ENCODE measurements at places on chromosomes 7 and 10.
A peak's percentile ranks its signal among the peaks of the same experiment; 100 is the strongest.

- no peak for DNase-seq
These were observed 56.3 kb upstream of the ZEB1 start for GRCh38 chr10:31262672-31263071.

DNA sequence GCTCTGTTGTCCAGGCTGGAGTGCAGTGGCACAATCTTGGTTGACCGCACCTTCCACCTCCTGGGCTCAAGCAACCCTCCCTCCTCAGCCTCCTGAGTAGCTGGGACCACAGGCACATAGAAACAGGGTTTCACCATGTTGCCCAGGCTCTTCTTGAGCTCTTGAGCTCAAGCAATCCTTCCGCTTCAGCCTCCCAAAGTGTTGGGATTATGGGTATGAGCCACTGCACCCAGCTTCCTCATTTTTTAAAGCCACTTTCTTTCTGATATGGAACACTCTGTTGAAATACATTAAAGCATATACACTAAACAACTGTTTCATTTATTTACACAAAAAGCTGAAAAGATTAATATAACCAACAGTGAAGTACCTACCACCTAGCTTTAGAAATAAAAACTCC, 117.2 kb downstream of the CLEC2L start:
- DNase-seq, result no peak

- DNase-seq, result no peak
These were observed 80.5 kb upstream of the PPIF start for GRCh38 chr10:79266543-79267312.

DNA sequence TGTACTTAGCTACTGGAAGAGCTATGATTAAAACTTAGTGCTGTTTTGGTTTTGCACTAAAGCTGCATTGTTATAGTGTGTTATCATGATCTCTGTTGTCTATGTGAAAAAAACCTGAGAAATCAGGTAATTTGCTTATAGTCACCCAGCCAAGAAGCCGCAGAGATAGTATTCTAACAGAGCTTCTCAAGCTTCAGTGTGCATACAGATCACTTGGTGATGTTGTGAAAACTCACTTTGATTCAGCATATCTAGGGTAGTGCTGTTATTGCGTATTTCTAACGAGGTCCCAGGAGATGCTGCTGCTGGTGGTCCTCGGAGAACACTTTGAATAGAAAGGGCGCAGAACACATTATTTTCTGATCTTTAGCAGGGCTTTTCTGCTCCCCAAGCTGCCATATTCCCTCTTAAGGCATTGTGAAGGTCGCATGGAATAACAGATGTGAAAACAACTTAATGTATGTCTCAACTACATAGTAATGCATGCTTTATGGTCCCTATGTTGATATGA, 68.4 kb upstream of the PDCD4 start:
- peak; percentile 5 for DNase-seq

DNA sequence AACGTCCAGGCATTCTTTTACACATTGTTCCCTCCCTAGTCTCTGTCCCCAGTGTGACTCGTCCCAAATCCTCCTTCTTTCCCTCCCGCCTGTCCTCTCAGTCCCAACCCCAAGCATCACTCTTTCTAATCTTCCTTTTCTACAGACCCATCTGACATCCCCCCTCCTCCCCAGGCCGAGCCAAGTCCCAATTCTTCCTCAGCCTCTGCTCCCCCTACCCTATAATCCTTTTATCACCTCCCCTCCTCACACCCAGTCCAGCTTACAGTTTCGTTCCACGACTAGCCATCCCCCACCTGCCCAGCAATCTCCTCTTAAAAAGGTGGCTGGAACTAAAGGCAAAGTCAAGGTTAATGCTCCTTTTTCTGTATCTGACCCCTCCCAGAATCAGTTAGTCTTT, 95.1 kb downstream of the MACC1 start:
- no peak for DNase-seq
